ENCODE measurements at places on chromosomes 1 and 21. TPM values are rescaled to one million over a fixed set of nuclear protein-coding genes. Genes with fewer than 3 reads are reported as not detected.

MEX3A gene
- total RNA-seq, result 37.0 TPM

ANGPTL7 gene
- 33.2 TPM for total RNA-seq

FCGR3A gene
- 2.9 TPM for total RNA-seq

SLC35F3 gene
- total RNA-seq, result 6.5 TPM

AMY1B gene
- total RNA-seq, result not detected

GNG12 gene
- total RNA-seq, result 61.3 TPM

REN gene
- total RNA-seq, result not detected

WDR64 gene
- total RNA-seq, result 1.3 TPM

HCRTR1 gene
- not detected for total RNA-seq

PDPN gene
- total RNA-seq, result 14.1 TPM

COL9A2 gene
- 66.9 TPM for total RNA-seq

SYT6 gene
- 10.3 TPM for total RNA-seq

LCE3E gene
- total RNA-seq, result not detected

CSMD2 gene
- 9.2 TPM for total RNA-seq

LCE6A gene
- not detected for total RNA-seq

AMPD1 gene
- total RNA-seq, result 0.71 TPM

HHIPL2 gene
- total RNA-seq, result 0.27 TPM

BLACAT1 gene
- 8.4 TPM for total RNA-seq

EXO1 gene
- 4.3 TPM for total RNA-seq

Measured in camera-type eye (tissue), 1 donor.